Endodermal cell (in vitro differentiated cells): ENCODE measurements at places on chromosomes 1 and 21. TPM values are rescaled to one million over a fixed set of nuclear protein-coding genes. Genes with fewer than 3 reads are reported as not detected.

- DNase-seq, result peak; percentile 81
These were observed 529 bp downstream of the MPZL1 start for GRCh38 chr1:167722152-167722869.

GRCh38 chr1:32881291-32881690 lies 5.0 kb upstream of the HPCA start:
- no peak for DNase-seq

- DNase-seq, result no peak
These were observed 487.5 kb upstream of the CHRM3 start for GRCh38 chr1:238898856-238899255.

MMP23B gene
- 12.7 to 20.6 TPM (median 14.7 TPM) in 3 replicates for total RNA-seq

FAM72A gene
- 9.0 to 16.4 TPM (median 15.8 TPM) in 3 replicates for total RNA-seq

CFHR1 gene
- total RNA-seq, result not detected in 3 replicates

DNA sequence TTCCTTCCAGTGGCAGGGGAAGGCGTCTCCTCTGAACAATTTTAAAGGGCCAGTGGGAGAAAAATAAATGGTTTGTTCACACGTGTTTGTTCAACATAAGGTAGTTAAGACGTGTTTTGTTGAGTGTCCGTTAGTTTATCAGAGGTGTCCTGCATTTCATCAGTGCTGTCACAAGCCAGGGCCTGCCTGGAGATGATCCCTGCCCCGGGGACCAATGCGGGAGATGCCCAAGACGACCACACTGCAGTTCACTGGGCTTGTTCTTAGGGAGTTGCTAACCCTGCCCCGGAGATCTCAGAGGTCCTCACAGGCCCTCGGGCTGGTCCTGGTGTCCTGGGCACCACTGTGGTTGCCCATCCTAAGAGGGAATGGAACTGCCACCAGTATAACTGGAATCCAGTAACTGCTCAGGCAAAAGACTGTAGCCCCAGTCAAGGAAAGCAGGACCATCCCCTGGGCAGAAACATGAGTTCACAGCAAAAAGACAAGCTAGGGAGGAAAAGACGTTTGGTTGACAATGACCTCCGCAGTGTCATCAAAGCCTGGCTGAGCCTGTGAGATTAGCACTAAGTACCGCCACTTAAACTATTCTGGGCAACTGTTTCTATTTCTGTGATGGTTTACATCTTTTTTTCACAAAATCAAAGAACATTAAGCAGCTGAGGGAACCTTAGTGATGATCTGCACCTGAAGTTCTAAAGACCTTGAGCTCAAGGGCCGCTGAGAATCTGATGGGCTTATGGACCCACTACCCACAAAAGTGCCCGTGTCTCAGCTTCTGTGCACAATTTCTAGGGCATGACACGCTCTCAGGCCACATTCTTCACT lies 44.9 kb upstream of the LIN9 start:
- no peak for DNase-seq

- DNase-seq, result no peak
These were observed 47.9 kb downstream of the ASH1L start for GRCh38 chr1:155514582-155515187.

- no peak for DNase-seq
These were observed 51.2 kb upstream of the LRP8 start for GRCh38 chr1:53378932-53379661.
